NCI-H524 treated with DMSO at 0.1 percent for 48 hours (cell line): ENCODE measurements at places on chromosomes 4 and X.

DNA sequence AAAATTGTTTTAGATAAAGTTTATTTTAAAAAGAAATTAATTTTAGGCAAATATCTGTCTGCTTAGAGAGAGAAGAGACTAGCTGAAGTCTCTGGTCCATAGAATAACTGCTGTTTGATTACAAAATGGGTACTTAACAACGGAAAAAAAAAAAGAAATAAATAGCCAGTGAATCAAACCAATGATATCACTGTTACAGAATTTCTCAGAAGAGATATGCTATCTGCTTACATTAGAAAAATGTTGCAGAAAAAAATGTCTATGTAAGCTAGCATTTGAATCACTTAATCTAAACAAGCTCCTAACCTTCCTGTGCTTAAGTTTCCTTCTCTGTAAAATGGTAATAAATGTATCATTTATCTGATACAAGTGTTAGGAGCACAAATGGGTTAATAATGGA, 189.9 kb downstream of the IL15 start:
- no peak for DNase-seq

DNA sequence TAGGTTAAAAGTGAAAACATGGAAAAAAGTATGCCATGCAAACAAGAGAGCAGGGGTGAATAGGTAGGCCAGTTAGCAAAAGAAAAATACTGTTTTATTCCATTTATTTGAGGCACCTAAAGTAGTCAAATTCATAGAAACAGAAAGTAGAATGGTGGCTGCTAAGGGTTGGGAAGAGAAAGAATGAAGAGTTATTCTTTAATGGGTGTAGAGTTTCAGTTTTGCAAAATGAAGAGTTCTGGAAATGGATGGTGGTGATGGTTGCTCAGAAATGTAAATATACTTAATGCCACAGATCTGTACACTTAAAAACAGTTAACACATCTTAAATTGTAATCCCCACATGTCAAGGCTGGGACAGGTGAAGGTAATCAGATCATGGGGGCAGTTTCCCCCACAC, 29.7 kb downstream of the PARM1 start:
- no peak for DNase-seq

GRCh38 chr4:168900080-168900479, 110.0 kb downstream of the CBR4 start:
- DNase-seq = no peak

DNA sequence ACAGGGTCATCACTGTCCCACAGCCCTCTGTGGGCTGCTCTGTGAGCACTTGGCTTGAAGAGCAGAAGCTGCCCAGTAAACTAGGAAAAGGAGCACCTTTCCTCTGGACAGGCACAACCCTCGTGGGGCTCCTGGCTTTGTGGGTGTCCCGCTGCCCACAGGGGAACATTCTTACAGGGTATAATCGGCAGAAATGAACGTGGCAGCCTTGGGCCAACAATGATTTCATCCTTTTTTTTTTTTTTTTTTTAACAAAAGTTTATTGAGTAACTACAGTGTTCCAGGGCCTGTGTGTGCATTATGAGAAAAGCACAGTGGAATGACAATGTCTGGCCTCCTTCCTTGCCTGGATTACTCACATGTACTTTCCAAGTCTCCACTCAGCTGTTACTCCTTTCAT, 197.2 kb downstream of the PDGFC start:
- no peak for DNase-seq

DNA sequence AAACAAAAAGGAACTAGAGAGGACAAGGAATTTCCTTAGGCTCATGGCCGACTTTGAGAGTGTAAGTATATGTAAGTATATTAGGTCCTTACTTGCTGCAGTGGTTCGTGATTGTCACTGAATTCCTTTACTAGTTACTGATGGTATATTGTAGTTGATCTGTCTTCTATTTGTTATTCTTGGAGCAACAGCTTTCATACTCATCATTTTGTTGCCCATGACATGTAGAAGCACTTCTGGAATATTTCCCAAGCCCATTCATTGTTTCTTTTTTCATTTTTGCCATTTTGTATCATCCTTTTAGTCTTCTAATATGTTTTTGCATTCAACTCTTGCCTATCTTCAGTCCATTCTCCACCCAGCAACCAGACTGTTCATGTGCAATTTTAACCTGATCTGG, 170.0 kb downstream of the ARHGAP10 start:
- DNase-seq = no peak

DNA sequence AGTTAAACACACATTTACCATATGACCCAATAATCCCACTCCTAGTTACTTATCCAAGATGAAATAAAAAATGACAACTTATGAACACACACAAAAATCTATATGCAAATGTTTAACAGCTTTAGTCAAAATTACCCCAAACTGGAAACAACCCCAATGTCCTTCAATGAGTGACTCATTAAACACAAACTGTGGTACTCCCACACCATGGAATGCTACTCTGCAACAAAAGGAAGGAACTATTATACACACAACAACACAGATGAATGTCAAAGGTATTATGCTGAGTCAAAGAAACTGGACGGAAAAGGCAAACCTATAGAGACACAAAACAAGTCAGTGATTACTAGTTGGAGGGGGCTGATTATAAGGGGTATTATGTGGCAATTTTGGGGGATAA, 40.5 kb downstream of the MED14 start:
- DNase-seq = no peak

DNA sequence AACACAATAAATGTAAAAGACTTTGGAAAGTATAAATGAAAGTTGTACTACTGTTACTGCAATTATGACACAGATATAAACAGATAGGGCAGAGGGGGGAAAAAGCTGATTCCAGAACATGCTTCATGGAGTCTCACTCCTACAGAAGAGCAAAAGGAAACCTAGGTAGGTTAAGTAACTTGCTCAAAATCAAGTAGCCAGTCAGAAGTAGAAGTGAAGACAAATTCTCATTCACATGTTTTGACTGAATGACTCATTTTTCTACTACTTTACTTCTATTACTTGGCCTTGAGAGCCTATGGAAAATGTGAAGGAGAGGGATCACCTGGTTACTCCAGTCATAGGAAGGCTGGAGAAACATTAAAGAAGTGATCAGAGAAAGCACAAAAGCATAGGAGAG, 23.6 kb upstream of the RASGEF1B start:
- DNase-seq = no peak

GRCh38 chrX:49079489-49080428, at the start of gene WDR45:
TSS of gene WDR45 (minus strand) at chrX:49079887. CDS start at chrX:49078095, 1,792 bp downstream.
- DNase-seq = no peak
